Fibroblast of villous mesenchyme (primary cell): ENCODE measurements at places on chromosomes 2 and 18.

DNA sequence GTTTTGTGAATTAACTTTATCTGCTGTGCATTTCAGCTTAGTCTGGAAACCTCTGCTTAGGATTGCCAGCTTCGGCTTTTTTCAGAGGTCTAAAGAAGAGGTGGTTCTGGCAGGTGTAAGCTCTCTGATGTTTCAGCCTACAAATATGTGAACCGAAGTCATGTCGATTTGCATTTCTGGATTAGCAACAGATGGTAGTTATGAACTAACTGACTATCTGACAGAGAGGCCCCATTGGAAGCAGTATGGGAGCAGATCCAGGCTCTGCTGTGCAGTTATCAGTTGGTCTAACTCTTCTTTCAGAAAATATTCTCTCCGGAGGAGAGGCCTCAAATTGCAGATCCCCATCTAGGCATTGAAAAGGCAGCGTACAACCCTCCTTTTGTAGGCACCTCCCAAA is 32.7 kb upstream of the SPRED2 start:
- DNase-seq: no peak

DNA sequence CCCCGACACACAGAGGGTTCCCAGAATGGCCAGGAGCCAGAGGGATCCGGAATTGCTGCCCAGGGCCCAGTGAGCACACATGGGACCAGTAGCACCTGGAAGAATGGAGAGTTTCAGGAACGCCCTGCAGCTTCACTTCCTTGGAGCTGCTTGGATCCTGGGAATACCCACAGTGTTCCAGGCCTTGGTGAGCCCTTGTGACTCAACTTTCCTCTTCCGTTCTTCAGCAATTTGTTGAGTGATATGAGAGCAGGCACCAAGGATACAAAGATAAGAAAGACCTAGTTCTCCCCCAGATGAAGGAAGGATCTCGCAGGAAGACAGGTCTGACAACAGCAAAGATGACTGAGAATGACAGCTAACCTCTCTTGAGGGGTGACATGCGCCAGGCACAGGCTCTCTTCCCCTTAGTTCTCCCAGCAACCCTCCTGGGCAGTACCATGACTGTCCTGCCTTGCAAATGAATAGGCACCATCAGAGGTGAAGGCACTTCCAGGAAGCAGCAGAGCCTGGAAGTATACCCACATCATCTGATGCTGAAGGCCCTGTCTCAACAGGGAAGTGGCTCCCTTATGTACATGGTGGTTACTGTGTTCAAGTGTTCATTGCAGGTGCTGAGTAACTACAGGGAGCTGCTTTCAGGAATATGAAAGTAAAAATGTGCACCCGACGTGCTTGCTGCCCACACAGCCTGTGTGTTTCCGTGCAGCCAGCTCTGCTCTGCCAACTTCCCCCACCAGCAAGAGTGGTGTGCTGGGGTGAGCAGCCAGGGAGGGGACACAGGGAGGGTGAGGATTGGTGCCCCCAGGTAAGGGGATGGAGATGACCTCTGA is 116.2 kb downstream of the STPG4 start:
- peak; percentile 24 for DNase-seq

DNA sequence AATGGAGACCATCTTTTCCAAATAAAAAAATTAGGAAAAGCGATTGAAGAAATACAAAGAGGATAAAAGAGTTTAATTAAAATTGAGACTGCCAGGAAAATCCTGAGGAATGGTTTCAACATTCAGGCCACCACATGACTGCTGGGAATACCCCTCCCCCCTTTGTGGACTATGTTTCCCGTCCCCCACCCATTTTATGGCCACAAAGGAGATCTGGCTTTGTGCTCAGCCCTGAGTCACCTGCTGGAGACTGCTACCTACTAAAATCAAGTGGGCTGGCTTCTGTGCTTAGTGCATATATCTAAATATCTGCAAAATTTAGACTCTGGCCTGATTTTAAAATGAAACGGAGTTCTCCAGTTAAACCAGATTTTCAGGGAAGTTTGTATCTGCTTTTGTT is 10.1 kb downstream of the RND3 start:
- peak; percentile 55 for DNase-seq

GRCh38 chr18:45588376-45589355 is 26.6 kb upstream of the SLC14A2 start:
- DNase-seq: peak; percentile 78

DNA sequence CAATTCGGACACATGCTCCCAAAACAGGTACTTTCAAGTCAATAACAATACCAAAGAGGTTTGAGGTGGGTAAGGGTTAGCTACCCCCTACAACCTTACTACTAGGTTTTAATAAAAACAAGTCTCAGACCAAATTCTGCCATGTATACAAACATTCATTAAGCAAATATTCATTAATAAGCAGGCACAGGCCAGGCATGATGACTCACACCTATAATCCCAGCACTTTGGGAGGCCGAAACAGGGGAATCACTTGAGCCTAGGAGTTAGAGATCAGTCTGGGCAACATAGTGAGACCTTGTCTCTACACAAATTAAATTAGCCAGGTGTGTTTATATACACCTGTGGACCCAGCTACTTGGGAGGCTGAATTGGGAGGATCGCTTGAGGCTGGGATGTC is 11.7 kb upstream of the ELAC1 start:
- DNase-seq: no peak

DNA sequence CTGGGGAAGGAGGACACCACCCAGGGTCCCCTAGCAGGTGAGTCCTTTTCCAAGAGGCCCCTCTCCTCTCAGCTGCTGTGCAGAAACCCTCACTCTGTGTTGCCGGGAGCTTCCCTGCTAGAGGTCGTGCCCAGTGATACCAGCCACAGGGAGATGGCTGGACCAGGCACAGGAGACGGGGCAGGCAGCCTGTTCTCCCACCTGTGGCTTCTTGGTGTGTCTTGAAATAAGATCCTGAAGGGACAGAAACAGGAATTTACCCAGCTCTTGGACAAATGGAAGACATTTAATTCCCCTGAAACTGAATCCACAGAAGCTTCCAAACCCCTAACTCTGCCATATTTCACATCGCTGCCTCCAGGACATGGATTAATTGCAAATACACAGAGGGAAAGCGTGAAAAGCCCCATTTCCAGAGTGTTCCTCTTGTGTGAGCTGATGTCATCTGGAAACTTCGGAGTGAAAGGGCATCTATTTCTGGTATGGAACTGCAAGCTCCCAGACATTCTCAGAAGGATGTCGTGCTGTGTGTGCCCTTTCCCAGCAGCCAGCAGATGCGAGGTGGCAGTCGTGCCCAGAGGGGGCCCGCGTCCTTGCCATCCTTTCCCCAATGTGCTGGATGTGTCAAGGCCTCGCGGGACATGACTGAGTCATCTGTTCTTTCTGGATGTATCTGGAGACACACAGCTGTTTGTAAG is 177.7 kb downstream of the SEPTIN10 start:
- DNase-seq: no peak

DNA sequence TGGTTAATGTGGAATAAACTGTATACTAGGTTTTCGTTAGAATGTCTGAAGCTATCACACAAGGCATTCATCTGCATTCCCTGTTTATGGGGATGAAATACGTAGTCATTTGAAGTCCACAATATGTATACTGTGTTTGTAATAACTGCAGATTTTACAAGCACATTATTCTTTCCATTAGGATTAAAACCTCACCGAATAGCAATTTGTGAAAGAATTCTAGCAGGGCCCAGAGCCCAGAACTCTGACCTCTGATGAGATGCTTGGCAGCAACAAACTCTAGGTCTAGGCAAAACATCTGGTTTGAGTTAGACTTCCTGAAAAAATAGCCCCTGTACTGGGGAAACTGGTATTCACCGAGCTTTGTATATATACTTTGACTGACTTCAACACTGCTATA is 158.2 kb downstream of the SRBD1 start:
- DNase-seq: peak; percentile 94

GRCh38 chr2:11019614-11020013 is 107.9 kb downstream of the KCNF1 start:
- DNase-seq: no peak

DNA sequence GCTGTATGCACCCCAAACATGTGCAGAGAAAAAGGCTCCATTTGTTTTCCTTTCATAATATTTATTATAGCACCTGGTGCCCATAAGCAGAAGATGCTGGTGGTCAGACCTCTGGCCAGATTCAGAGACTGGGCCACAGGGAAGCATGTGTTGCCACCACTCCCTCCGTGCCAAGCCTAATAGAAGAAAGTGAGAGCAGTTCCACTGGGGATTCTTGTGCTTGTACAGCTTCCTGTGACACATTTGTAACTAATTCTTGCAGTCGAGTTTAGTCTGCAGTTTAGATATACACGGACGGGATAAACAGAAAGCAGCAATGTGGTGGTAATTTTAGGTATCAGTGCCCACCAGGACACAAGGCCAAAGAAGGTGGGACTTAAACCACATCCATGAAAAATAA is 135.4 kb upstream of the PIEZO2 start:
- no peak for DNase-seq

- DNase-seq: no peak
These were observed 84.5 kb downstream of the POU3F3 start for GRCh38 chr2:104938231-104938941.

- peak; percentile 61 for DNase-seq
These were observed 4.6 kb downstream of the PTGR3 start for GRCh38 chr18:75204269-75204731.

- peak; percentile 17 for DNase-seq
These were observed 75.2 kb upstream of the GALNT5 start for GRCh38 chr2:157182204-157182709.

GRCh38 chr2:7951490-7951889 is 730.4 kb upstream of the ID2 start:
- DNase-seq: no peak
